ENCODE measurements at places on chromosomes 12 and 14. TPM values are rescaled to one million over a fixed set of nuclear protein-coding genes. Genes with fewer than 3 reads are reported as not detected.

Gene JPH4
- not detected for total RNA-seq

Gene OTX2
- total RNA-seq, result not detected

Gene BHLHE41
- total RNA-seq, result 9.5 TPM

Gene FRMD6
- 45.5 TPM for total RNA-seq

Gene GPR135
- total RNA-seq, result 2.9 TPM

Gene PIWIL1
- total RNA-seq, result not detected

Gene LRP1-AS
- total RNA-seq, result not detected

Gene OTOGL
- total RNA-seq, result 2.7 TPM

Gene MTERF2
- 6.9 TPM for total RNA-seq

Gene TSHR
- total RNA-seq, result not detected

Gene CHGA
- 6.2 TPM for total RNA-seq

DNA sequence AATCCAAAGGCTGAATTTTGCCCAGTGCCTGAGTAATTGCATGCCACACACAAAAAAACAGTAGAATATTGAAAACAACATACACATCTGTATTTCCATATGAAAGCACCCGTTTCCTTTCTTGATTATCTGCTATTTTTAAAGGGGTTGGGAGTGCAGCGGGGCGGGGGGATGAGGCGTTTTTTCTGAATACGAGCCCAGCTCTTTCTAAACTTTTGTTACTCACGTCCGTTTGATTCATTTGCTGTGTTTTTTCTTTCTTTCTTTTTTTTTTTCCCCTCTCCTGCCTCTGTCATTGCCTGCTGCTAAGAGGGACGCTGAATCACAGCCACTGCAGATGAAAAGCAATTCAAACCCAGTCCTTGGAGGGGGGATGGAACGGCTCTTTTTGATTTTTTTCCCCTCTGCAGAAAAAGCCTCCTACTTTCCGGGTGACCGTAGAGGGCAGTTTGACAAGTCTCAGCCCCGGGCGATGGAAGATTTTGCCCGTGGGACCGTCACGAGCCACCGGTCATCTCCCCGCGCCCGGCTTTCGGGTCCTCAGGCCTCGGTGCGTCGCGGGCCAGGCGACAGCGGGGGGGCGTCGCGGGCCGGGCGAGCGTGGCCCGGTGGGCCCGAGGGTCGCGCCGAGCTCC, 572 bp upstream of the RASSF8 start:
- peak; percentile 60 for DNase-seq

DNA sequence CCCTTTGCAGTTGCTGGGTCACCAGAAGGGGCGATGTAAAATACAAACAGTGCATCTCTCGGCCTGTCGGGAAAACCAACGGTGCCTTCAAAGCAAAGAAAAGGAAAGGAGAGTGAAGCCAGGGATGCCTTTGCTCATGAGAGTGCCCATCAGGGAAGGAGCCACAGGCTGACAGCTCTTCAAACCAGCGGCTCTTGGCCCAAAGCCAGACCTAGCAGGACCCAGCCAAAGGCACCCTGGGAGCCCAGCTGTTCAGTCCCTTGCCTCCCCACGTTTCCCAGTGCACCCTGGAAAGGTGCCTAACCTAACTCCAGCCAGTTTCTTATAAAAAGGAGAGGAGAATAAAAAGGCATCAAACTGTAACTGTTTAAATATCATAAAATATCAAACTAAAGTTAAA, 29.2 kb downstream of the PRMT8 start:
- no peak for DNase-seq

DNA sequence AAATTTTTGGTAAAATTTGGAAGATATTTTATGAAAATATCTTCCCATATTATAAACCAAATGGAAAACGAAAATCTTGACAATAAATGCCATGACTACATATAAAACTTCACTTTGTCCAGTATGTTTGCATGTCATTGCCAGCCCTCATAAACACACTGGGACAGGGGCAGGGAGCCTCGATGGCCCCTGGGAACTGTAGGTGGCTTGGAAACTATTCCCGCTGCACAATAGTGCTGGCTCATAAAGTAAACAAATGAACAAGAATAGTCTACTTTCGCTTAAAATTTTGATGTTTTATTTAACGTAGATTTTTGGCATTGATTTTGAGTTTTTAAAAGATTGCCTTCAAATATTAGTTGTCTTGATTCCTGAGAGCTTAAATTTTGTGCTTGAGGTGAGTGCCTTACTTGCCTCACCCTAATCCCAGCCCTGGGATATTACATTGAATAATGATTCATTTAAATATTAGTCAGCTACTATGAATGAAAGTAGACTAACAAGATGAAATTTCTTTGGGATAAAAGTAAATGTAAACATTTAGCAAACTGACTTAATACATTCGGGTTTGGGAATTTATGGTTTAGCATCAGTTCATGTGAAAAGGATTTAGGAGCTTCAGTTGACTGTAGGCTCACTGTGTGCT, 74.0 kb upstream of the PKP2 start:
- no peak for DNase-seq

- DNase-seq, result no peak
Measured at GRCh38 chr14:50008562-50008961, 107.8 kb downstream of the VCPKMT start.

DNA sequence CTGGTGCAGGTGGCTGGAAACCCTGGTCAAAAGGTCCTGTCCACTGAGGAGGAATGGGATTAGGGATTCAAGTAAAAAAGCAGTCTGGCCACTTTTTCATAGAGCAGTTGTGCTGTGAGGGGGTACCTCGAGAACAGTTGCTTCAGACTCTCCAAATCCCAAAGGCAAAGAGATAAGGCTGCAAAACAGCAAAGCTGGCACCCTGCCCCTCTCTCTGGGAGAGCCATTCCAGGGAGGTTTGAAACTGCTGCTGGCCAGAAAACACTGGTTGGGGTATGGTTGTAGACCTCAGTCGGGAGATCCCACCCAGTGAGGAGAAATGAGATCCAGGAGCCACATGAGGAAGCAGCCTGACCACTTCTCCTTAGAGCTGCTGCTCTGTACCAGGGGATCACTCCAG, 137.3 kb downstream of the CEP83 start:
- no peak for DNase-seq

GRCh38 chr14:32102152-32102787, 25.2 kb downstream of the ARHGAP5 start:
- DNase-seq, result no peak

GRCh38 chr14:68676511-68676943, 116.3 kb downstream of the ZFP36L1 start:
- no peak for DNase-seq

All from SK-MEL-5 (cell line).